Neural progenitor cell (in vitro differentiated cells): ENCODE measurements at places on chromosomes 5 and 9.

- H3K36me3 ChIP-seq: no peaks in the 10 kb centered on the region
- H3K4me1 ChIP-seq: no peaks in the 10 kb centered on the region
- H3K27ac ChIP-seq: no peak overlapping the region
- no peaks in the 10 kb centered on the region for H3K27me3 ChIP-seq
- no peak for DNase-seq
Measured at GRCh38 chr5:52725065-52725746, 62.5 kb upstream of the ITGA1 start.

DNA sequence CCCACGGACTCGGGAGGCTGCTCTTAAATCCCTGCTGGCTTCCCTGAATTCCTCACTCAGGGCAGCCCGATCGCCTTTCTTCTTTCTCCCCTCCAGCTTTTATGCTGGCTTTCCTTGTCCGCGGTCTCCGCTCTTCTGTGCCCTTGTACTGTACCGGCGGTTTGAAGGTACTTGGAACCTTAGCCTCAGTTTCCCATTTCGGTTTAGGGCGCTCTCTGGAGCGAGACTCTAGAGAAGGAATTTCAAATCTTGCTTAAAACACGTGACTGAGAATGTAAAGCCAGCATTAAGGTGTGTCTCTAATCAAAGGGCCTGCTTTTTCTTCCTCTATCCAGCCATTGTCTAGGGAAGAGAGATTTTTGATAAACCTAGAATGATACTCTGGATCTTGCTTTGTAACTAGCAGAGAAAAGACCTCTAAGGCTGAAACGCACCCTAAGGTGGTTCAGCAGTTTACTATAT lies 650 bp downstream of the GPR107 start:
- no peak overlapping the region for H3K27ac ChIP-seq
- H3K4me3 ChIP-seq: peak overlapping the region; percentile 80
- H3K27me3 ChIP-seq: no peaks in the 10 kb centered on the region
- H3K4me1 ChIP-seq: no peaks in the 10 kb centered on the region
- H3K36me3 ChIP-seq: no peaks in the 10 kb centered on the region
- no peak for DNase-seq

DNA sequence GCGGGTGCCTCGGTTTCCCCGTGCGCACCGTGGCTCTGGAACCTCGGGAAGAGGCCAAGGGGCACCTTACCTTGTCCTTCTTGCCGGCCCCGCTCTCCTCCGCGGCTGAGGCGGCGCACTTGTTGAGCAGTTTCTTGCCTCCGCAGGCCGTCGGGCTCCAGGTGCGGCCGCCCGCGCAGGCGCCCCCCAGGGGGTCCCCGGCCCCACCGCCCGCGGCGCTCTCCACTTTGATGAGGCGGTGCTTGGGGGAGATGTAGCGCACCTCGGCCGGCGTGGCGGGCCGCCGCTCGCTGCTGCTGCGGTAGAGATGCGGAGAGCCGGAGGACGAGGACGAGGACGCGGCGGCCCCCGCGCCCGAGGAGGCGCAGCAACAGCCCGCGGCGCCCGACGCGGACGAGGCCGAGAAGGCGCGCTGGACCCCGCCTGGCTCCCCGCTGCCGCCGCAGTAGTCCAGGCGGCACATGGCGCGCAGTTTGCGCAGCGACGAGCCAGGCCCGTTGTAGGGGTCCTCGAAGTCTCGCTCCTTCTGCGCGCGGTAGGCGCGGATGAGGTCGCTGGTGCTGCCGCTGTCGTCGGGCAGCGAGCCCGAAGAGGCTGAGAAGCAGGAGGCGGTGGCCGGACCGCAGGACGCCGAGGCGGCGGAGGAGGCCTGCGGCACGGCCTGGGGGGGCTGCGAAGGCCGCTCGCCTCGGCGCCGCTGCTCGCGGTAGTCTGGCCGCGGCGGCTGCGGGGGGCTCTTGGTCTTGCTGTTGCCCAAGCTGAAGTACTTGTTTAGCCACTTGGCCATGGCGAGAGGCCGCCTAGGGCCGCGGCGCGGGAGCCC lies 957 bp downstream of the SHB start:
- H3K4me3 ChIP-seq: peak overlapping the region; percentile 79
- H3K27ac ChIP-seq: no peak overlapping the region
- H3K27me3 ChIP-seq: peaks cover 59% of the 10 kb centered on the region
- DNase-seq: peak; percentile 62

- H3K4me1 ChIP-seq: peaks cover 4% of the 10 kb centered on the region
- H3K27ac ChIP-seq: no peak overlapping the region
- H3K4me3 ChIP-seq: no peak overlapping the region
- DNase-seq: no peak
Measured at GRCh38 chr5:135242866-135243555, 156.0 kb downstream of the MACROH2A1 start.

DNA sequence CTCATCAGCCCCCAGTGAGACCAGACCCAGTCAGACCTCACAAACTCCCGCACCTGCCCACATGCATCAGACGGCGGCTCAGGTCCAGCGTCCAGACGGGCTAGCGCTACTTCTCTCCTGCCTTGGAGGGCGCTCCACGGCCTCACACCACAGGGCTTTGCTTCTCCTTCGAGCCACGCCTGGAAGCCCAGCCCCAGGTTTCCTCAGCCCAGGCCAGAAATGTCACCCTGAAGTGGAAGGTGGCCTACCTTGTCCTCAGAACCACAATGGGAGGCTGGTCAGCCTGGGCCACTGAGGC lies 2.8 kb downstream of the NACC2 start:
- H3K36me3 ChIP-seq: no peaks in the 10 kb centered on the region
- no peak overlapping the region for H3K4me3 ChIP-seq
- peaks cover 38% of the 10 kb centered on the region for H3K4me1 ChIP-seq
- H3K27me3 ChIP-seq: peaks cover 36% of the 10 kb centered on the region

DNA sequence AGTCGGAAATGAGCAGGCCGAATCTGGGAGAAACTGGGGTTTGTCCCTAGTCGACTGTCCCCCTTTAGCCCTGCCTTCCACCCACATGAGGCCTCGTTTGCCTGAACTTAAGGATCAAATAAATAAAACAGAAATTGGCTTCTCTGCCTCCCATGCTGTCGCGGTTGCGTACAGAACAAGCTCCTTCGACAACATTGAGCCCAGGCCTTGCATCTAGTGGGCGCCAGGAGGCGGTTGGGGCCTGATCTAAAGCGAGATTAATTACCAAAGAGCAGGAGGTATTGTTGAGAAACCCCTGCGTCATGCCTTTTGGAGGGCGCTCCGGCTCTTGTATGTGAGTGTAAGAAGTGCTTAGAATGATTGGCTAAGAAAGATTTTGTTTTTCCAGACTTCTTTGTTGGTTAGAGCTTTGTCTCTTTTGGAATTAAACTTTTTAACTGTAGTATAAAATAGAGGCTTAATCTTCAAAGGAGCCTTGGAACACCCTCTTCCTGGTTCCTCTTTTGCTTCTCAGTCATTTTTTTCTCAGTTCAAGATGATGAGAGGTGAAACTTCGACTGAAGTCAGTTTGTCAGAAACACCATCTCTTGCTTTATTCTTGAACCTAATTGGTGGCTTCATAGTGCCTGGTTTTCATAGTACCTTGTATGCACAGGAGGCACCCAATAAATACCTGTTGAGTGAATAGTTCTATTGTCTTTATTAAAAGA lies 828 bp downstream of the ATP6V0E1 start:
- no peaks in the 10 kb centered on the region for H3K36me3 ChIP-seq
- peaks cover 3% of the 10 kb centered on the region for H3K4me1 ChIP-seq
- peak overlapping the region; percentile 26 for H3K27ac ChIP-seq
- no peaks in the 10 kb centered on the region for H3K27me3 ChIP-seq

GRCh38 chr5:206406-206805 lies 11.5 kb downstream of the CCDC127 start:
- H3K27me3 ChIP-seq: no peaks in the 10 kb centered on the region
- DNase-seq: no peak
- H3K27ac ChIP-seq: no peak overlapping the region
- no peaks in the 10 kb centered on the region for H3K36me3 ChIP-seq

DNA sequence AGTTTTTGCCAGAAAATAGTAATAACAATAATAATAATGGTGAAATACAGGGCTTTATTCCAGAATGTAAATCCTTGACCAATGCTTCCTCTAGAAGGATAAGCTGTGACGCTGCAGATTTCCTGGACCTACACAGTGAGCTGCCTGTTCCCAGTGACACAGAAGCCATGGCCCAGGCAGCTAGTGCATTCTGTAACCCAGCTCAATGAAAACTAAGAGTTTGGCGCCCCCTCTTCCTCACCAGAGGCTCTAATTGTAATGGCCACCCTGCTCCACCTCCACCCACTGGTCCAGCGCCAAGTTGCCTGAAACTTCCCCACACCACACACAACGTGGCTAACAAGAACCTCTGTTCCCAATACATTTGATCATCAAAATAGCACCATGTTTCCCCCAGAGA lies 248.1 kb downstream of the CETN3 start:
- H3K27me3 ChIP-seq: no peaks in the 10 kb centered on the region
- H3K4me1 ChIP-seq: peaks cover 20% of the 10 kb centered on the region
- no peak overlapping the region for H3K27ac ChIP-seq
- DNase-seq: peak; percentile 57

- H3K4me1 ChIP-seq: peaks cover 12% of the 10 kb centered on the region
- H3K27ac ChIP-seq: no peak overlapping the region
- peak; percentile 58 for DNase-seq
- H3K27me3 ChIP-seq: no peaks in the 10 kb centered on the region
- H3K36me3 ChIP-seq: no peaks in the 10 kb centered on the region
- H3K4me3 ChIP-seq: no peak overlapping the region
Measured at GRCh38 chr9:73050887-73051550, 98.2 kb upstream of the ALDH1A1 start.

DNA sequence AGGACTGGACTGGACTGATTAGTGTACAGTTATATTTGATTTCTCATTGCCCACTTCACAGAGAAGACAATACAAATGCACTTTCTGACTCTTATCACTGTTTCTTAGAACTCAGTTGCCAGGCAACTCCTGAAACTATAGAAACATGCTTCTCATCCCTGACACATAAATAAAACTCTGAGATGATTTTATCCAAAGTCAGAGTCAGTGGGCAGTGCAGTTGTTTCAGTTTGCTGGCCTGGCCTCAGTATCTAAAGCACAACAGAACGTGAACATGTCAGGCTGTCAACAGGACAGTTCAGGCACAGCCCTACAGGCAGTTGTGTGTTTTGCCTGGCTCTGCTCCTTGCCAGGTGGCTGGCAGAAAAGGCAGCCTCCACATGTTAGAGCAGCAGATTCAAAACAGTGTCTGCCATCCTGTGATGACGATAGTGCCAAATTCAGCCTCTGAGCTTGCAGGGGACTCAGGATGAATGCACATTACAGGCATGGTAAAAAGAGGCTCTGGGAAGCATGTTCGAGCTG lies 65.1 kb upstream of the CCDC152 start:
- no peaks in the 10 kb centered on the region for H3K4me1 ChIP-seq
- no peak overlapping the region for H3K27ac ChIP-seq
- no peak for DNase-seq
- no peaks in the 10 kb centered on the region for H3K27me3 ChIP-seq

- no peaks in the 10 kb centered on the region for H3K27me3 ChIP-seq
- H3K36me3 ChIP-seq: no peaks in the 10 kb centered on the region
- H3K4me1 ChIP-seq: no peaks in the 10 kb centered on the region
- no peak for DNase-seq
- no peak overlapping the region for H3K4me3 ChIP-seq
- no peak overlapping the region for H3K27ac ChIP-seq
Measured at GRCh38 chr5:1771149-1772065, 28.2 kb downstream of the MRPL36 start.

DNA sequence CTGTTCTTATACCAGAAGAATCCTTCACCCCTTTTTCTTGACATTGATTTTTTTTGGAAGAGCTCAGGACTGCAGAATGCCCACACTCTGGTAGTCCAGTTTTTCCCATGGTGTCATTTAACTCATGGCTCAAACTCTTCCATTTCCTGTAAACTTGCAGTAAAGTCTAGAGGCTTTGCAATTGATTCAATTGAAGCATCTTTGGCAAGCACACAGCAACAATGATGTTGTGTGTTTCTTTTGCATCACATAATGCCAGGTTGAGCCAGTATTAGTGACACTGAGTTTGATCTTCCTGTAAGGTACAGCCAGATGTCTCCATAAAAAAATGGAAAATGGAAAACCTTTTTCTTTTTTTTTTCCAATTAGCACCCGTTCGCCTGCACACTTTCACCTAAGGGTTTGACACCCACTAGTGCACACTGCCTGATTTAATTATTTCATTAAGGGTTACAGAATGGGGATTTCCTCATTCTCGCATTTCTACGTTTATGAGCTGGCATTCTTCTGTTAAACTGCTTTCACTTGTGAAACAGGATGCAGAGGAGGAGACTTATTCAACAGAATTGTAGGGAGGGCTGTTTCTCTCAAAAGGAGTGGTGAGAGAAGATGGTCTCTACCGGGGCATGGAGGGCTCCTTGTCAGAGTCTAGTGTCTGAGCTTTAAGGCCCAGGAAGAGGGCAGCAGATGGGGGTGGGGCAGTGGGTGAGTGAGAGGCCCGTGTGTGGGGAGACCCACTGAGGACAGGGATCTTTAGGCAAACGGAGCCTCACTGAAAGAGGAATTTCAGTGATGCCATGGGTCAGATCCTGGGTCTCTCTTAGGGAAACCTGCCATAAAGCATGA lies 2.2 kb upstream of the S1PR3 start:
- no peak overlapping the region for H3K27ac ChIP-seq
- DNase-seq: no peak
- H3K4me3 ChIP-seq: no peak overlapping the region
- peaks cover 32% of the 10 kb centered on the region for H3K4me1 ChIP-seq
- H3K27me3 ChIP-seq: no peaks in the 10 kb centered on the region

DNA sequence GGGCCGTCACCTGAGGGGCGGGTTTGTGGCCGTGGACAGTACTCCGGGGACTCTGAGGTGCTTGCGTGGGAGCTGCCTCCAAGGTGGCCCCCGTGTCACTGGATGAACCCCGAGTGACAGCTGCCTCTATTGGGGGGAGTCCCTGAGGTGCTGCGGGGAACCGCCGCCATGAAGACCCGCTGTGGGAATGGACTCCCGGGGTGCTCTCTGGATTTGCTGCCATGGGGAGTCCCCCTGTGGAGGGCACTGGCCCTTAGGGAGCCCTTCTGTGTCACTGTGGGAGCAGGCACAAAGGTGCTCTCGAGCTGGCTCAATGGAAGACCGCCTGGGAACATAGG lies 100.2 kb upstream of the CCL21 start:
- no peak overlapping the region for H3K27ac ChIP-seq
- no peaks in the 10 kb centered on the region for H3K36me3 ChIP-seq
- peaks cover 84% of the 10 kb centered on the region for H3K27me3 ChIP-seq
- H3K4me3 ChIP-seq: no peak overlapping the region
- DNase-seq: no peak
- no peaks in the 10 kb centered on the region for H3K4me1 ChIP-seq

GRCh38 chr5:55568654-55569512 lies 34.1 kb upstream of the PLPP1 start:
- peak; percentile 62 for DNase-seq
- H3K27ac ChIP-seq: no peak overlapping the region
- peaks cover 28% of the 10 kb centered on the region for H3K4me1 ChIP-seq
- H3K36me3 ChIP-seq: no peaks in the 10 kb centered on the region
- H3K4me3 ChIP-seq: no peak overlapping the region

GRCh38 chr5:33936381-33937016 lies at the start of gene RXFP3:
Gene RXFP3 (plus strand): TSS chr5:33936386. CDS start chr5:33936741, 355 bp downstream.
- H3K27ac ChIP-seq: no peak within 1 kb of the TSS
- no peaks in the 10 kb centered on the region for H3K4me1 ChIP-seq
- H3K27me3 ChIP-seq: peaks cover 29% of the 10 kb centered on the region
- no peaks in the 10 kb centered on the region for H3K36me3 ChIP-seq
- no peak for DNase-seq
